ENCODE measurements at places on chromosomes 6 and 20.

GRCh38 chr6:119942078-119942752 is 592.7 kb upstream of the MAN1A1 start:
- no peak for DNase-seq

DNA sequence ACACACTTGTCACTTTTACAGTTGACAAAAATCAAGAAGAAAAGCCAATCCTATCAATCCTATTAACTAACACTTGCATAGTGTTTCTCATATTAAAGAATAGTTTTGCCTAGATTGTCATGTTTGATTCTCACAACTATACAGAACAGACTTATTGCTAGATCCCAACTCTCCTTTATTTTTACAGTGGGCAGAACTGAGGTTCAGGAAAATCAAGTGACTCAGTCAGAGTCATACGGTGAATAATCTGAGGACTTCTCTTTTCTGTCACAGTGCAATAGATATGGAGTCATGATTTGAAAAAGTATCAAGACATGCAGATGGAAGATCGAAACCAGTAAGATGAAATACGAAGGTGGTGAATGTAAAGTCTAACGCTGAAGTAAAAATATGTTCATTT is 195.1 kb upstream of the CITED2 start:
- DNase-seq, result no peak

DNA sequence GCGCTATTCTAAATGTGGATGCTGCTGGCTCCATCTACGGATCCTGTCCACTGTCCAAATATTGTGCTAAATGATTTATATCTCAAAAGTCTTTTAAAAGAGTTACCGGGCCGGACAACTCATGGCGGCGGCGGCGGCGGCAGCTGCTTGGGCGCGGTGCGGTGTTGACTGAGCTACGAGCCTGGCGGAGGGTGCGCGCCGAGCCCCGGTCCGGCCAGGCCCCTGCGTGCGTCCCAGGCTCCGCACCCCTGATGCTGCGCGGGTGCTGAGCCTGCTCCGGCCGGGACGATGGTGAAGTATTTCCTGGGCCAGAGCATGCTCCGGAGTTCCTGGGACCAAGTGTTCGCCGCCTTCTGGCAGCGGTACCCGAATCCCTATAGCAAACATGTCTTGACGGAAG is 303.4 kb downstream of the CENPW start:
- peak; percentile 2 for DNase-seq

GRCh38 chr6:169141671-169142537 is 111.7 kb downstream of the THBS2 start:
- no peak for DNase-seq

DNA sequence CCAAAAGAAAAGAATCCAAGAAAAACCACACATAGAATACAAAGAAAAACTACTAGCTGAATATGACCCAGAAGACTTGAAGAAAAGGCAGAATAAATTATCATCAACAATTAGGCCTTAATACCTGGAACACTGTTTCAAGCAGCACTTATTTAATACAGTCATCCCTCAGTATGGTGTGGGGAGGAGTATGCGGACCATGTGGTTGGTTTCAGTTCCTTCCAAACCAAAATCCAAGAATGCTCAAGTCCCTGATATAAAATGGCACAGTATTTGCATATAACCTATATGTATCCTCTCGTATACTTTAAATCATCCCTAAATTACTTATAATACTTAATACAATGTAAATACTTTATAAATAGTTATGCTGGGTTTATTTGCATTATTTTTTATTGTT is 16.1 kb downstream of the CDK19 start:
- no peak for DNase-seq
